ENCODE measurements at places on chromosomes 7 and 10.

DNA sequence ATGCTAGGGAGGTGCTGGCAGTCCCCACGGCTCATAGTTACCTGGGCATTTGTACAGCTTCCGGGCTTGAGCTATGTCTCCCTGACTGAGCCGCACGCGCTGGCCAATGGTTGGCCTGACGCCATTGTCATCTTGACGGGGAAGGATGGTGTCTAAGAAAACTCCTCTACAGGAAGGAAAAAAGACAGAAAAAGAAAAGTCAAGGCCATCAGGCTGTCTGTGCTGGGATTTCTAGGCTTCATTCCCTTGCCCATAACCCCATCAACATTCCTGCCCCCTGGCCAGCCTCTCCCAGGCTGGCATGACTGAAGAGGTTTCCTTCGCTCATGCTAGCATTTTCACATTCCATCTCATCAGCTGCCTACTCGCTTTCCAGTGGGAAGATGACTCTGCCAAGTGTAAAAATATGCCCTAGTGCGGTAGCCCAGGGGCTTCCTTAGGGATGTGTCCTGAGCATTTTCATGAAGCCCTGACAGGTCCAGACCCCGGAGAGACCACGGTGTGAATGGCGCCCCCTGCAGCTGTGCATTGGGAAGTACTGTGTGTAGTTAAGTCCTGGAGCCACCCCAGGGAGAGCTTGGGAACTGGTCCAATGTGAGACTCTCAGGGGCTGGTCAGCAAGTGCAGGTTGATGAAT is 54.5 kb upstream of the OPALIN start:
- no peak for DNase-seq

GRCh38 chr7:133796782-133797745 is 330.1 kb upstream of the LRGUK start:
- DNase-seq: no peak

DNA sequence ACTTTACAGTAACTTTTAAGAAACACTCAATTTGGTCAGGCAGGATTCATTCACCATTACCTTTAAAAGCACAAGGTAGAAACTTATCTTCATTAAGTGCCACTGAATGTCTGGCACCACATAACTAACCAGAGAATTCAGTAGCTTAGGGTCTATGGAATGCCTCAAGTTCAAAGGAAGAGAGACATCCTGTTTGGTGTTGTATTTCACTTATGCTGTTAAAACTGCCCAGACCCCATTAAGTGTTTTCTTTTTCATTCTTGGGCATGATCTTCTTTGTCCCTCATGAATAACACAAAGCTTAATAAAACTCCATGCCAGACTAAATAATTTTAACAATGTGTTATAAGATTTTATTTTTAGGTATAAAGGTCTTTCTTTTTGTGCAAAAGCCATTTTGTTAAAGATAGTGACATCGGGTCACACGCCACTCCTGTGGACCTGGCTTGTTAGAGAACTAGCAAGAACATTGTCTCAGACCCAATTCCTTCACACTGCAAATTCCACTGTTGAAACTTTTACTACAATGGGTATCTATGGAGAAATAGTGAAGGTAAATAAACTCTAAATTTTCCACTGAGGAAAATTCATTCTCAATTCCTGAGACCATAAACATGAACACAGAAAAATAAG is 221.0 kb downstream of the TWIST1 start:
- no peak for DNase-seq

GRCh38 chr7:5549096-5549763 is 125.6 kb upstream of the TNRC18 start:
- peak; percentile 85 for DNase-seq

DNA sequence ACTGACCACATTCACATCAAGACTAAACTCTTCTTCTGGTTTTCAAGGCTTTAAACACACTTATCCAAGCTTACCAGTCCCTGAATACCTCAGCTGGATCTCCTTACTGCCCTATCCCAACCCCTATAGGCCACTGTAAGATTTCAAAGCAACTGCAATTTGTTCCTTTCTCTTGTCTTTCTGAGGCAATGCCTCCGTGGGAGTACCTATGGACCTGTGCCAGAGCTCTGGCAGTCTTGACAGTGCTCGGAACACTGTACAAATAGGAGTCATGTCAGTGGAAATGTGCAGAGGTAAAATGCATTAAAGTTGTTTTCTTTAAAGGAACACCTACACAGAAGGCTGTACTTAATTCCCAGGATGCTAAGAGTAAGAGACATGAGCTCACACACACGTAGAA is 124.7 kb downstream of the CNOT4 start:
- DNase-seq: no peak

GRCh38 chr10:115047705-115048104 is 45.5 kb upstream of the ATRNL1 start:
- DNase-seq: no peak

GRCh38 chr10:18368273-18368672 is 228.0 kb downstream of the CACNB2 start:
- no peak for DNase-seq

GRCh38 chr10:24947304-24948097 is 4.9 kb downstream of the PRTFDC1 start:
- no peak for DNase-seq

GRCh38 chr10:553233-553632 is 136.2 kb downstream of the DIP2C start:
- no peak for DNase-seq

- peak; percentile 91 for DNase-seq
Observed at GRCh38 chr7:4631380-4632179, 50.5 kb upstream of the FOXK1 start.

DNA sequence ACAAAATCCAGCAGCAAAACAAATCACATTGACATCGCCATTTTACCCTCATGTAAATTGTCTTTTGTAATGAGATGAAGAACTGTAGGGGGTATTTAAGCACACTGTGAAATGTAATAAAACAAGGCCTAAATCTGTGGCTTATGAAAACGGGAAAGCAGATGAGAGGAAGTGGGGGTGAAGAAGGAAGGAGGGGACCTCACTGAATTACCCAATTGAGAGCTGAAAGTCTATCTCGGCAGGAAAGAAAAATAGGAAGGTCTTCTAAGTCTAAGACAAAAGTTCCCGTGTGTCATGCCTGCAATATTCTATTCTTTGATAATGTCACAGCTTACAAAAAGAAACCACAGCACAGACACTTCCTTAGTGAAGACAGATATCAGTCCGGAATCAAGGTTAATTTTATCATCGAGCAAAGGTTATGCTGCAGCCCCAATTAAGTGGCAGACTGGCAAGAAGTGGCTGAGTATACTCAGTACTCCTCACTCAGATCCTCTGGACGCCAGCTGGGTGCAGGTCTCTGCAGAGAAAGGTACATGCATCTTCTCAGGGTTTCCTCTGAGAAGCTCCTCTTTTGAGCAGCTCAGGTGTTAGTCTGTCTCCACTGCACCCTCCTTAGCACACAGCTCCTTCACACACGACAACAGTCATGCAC is 239.7 kb downstream of the FANK1 start:
- no peak for DNase-seq

DNA sequence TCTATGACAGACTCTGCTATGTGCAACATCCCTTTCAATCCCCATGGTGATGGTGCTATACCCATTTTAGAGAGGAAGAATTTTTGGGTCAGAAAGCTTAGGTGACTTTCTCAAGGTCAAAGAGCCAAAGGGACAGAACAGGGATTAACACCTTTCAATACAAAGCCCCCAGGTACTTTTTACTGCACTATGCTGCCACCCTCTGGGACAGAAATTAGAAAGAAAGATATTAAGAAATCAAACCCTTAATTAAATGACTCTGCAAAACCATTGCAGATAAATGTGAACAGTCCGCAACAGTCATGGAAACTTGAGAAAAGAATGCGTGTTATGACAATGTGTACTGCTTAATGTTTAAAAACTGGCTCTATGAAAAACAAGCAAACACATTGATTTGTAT is 673.7 kb downstream of the MAGI2 start:
- no peak for DNase-seq

- DNase-seq: no peak
Observed at GRCh38 chr10:78543031-78543748, 509.5 kb downstream of the RPS24 start.

DNA sequence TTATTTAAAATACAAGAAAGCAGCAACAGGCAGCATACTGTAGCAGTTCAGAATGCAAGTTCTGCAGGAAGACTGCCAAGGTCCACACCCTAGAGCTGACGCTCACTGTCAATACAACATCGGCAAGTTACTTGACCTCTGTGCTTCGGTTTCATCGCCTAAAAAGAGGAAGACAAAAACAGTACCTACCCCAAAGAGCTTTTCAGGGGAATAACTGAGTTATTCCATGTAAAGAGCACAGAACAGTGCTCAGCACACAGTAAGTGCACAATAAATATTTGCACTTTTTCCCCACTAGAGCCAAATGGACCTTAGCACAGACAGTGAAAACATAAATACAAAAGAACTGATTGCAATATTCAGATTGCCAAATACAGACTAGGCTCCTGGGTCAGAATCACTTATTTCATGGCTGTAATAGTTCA is 88.6 kb downstream of the USP6NL start:
- no peak for DNase-seq

GRCh38 chr10:84542522-84543490 is 214.4 kb downstream of the CCSER2 start:
- DNase-seq: no peak

DNA sequence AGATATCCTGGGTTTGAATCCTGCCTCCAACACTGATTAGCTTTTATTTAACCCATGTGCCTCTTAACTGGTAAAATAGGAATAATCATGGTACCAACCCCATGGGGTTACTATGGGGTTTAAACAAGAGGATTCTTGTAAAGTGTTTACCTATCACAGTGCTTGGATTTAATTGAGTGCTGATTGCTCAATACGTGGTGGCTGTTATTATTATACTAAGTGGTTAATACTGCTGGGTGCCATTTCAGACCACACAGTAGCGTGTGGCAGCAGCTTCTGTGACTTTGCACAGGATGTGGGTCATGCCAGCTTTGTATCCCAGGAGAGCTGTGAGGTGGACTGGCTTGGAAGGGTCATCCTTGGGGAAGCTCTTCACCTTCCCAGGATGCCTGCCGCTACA is 177.2 kb downstream of the SEC23IP start:
- DNase-seq: no peak

DNA sequence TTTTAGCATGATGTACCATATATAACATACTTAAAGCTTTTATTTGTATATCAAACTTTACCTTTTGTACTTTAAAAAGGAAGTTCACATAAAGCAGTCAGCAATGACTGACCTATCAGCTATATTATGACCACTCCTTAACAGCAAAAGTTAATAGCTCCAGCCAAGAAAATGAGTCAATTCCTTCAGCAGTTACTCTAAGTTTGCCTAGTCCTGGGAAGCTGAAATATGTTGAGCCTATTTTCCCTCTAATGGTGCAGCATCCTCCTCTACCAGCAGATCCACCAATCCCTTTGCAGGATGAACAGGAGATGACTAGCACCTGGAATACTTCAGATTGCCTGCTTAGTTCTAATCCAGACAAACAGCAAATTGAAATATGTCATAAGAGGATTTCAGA is 64.2 kb downstream of the CUL2 start:
- peak; percentile 68 for DNase-seq

GRCh38 chr10:100999742-101000126 is at the start of gene LZTS2:
TSS of gene LZTS2 (plus strand) at chr10:100999808. CDS start at chr10:101002539, 2,731 bp downstream.
- DNase-seq: no peak

- no peak for DNase-seq
Observed at GRCh38 chr10:103766751-103767505, 88.4 kb downstream of the SH3PXD2A start.

DNA sequence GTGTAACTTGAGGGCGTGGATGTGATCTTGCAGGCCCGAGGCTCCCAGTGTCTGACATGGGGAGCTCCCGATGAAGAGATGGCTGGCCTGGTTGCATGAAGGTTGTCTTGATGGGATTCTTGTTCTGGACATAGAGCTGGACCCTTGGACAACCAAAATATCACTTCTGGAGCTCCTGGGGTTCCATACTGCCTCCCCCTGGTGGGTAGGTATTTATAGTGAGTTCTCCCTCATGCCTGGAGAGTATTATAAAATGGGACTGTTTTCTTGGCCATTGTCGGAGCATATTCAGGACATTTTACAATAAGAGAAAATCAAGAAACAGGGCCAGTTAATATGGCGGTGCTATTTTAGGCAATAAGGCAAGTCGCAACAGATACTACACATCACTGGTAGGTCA is 32.6 kb upstream of the GIMAP8 start:
- no peak for DNase-seq

DNA sequence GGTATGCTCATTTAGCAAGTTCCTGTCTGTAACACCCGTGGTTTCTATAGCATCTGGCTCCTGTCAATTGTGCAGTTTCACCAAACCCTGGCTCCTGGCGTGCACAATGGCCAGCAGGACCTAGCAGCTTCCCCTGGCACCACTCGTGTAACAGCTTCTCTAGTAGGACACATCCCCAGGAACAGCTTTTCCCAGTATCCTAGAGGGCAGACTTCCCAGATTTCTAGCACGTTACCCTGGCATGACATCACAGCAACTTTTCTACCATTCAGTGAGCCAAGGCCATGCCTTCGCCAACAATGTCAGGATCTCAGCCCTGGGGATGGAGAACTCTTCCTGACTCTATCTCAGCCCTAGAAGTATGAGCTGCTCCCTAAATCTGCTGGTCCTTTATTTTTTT is 6.5 kb downstream of the YME1L1 start:
- no peak for DNase-seq

GRCh38 chr7:69276011-69276729 is 322.1 kb upstream of the AUTS2 start:
- no peak for DNase-seq

DNA sequence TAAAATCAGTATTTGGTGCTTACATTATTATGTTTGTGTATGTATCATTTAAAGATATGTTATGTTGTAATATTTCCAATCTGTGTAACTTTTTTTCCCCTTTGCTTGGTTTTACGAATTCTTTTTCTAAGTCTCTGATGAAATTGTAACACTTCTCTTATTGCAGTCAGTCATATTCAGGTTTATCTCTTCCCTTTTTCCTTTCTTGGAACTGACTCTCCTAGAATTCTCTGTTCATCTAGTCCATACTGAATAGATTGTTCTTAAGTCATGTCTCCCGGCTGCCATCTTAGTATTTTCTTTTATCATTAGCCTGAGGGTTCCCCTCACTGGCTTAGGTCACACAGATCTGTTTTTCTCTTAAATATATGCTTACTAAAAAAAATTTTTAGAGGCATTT is 44.6 kb downstream of the PHTF2 start:
- DNase-seq: no peak

GRCh38 chr7:23863209-23863787 is 153.3 kb downstream of the STK31 start:
- DNase-seq: peak; percentile 2

- no peak for DNase-seq
Observed at GRCh38 chr7:126690848-126691751, 561.6 kb downstream of the GRM8 start.

DNA sequence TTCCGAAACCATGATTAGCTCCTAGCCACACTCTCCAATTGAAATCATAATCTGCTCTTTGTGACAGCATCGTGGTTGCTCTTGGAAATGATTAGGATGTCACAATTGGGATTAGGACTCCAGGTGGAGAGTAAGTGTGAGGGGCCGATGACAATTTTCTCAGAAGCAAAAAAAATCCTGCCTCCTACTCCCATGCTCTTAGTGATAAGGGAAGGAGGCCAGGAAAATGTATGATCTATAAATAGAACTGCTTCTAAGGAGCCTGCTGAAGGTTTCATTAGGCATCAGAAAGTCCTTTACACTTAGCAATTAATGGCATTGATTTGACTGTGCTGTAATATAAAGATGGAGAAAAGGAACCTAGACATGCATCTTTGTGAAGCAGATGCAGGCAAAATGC is 226.3 kb upstream of the AGK start:
- no peak for DNase-seq
